ENCODE measurements at places on chromosomes 4 and X.

DNA sequence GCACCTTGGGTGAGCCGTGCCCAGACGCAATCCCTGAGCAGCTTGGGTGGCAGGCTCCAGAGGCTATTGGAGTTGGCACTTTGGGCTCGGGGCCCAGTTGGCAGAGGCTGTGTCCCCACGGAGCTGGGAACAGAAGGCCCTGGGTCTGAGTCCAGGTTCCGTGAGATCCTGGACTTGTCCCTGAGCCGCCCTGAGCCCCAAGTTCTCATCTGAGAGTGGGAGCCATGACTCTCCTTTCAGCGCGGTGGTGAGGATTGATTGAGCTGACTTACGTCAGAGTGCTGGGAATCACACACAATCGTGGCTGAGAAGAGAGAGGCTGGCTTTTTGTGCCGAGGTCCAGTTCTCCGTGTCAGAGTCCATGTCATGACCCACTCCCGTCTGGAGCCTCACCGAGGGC is 98.0 kb downstream of the PSAPL1 start:
- DNase-seq, result no peak

DNA sequence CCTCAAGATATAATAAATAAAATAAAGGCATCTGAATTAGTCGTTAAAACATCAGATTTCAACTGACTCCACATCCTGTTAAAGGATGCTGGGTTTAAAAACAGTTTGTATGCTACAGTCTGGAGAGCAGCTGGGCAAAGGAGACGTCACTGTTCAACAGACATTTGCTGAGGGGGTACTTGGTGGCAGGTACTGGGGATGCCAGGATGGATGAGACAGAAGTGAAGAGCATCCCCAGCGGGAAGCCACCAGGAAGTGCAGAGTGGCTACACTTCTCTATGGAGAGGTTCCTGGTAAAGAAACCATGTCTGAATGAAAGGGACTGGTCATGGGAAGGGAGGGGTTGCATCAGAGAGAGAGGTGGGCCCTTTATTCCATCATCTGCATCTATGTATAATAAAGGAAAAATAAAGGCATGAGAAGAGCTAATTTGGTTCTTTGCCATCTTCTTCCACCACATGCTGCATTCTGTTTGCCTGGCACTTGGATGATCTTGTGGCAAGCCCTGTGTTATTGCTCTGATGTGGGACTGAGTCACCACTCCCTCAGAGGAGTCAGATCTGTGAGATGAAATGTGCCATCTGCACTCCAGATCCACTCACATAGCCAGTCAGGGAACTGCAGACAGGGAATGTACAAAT is 145.0 kb downstream of the SOWAHB start:
- DNase-seq, result no peak

DNA sequence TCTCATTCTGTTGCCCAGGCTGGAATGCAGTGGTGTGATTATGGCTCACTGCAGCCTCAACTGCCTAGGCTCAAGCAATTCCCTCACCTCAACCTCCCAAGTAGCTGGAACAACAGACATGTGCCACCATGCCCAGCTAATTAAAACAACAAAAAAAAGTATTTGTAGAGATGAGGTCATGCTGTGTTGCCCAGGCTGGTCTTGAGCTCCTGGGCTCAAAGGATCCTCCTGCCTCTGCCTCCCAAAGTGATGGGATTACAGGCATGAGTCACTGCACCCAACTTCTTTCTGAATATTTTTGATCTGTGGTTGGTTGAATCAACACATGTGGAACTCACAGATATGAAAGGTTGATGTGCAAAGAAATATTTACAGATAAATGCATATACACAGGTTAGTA is 18.5 kb upstream of the SEPTIN11 start:
- DNase-seq, result no peak

GRCh38 chr4:138911909-138912703 is 103.5 kb upstream of the NOCT start:
- no peak for DNase-seq

DNA sequence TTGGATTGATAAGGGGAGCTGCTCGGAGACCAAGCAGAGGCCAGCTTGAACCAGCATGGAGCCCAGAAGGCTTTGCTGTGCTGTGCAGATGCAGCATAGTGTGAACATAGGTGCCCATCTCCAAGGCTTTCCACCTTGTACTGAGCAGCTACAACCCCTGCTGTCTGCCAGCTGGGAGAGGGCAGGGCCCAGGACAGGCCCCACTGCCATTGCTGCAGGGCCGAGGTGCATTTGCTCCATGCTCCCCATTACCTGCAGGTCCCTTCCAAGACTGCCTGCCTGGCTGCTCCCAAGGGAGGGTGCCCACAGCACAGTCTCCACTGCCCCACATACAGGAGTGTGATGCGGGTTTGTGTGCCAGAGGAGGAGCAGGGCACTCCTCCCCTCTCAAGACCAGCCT is 1016.0 kb upstream of the INTU start:
- DNase-seq, result no peak

GRCh38 chr4:101693842-101694398 is 96.6 kb upstream of the BANK1 start:
- DNase-seq, result no peak

- DNase-seq, result no peak
These were observed 38.1 kb downstream of the FRG2 start for GRCh38 chr4:189988877-189989431.

Data from HL-60 (cell line).